ENCODE measurements at places on chromosomes 7 and 10. TPM values are rescaled to one million over a fixed set of nuclear protein-coding genes. Genes with fewer than 3 reads are reported as not detected.

The PRSS37 gene
- total RNA-seq, result not detected

The NPC1L1 gene
- total RNA-seq, result 5.9 TPM

The TRIM73 gene
- total RNA-seq, result 0.86 TPM

The LIPF gene
- not detected for total RNA-seq

The PHKG1 gene
- 1.1 TPM for total RNA-seq

The SFMBT2 gene
- total RNA-seq, result not detected

The VAX1 gene
- total RNA-seq, result not detected

The WIPF3 gene
- total RNA-seq, result 1.2 TPM

The ATOH7 gene
- 0.54 TPM for total RNA-seq

GRCh38 chr7:69213878-69214277 is 384.4 kb upstream of the AUTS2 start:
- no peak overlapping the region for H3K27ac ChIP-seq
- DNase-seq, result no peak
- no peak overlapping the region for H3K4me3 ChIP-seq
- H3K27me3 ChIP-seq, result no peaks in the 10 kb centered on the region

DNA sequence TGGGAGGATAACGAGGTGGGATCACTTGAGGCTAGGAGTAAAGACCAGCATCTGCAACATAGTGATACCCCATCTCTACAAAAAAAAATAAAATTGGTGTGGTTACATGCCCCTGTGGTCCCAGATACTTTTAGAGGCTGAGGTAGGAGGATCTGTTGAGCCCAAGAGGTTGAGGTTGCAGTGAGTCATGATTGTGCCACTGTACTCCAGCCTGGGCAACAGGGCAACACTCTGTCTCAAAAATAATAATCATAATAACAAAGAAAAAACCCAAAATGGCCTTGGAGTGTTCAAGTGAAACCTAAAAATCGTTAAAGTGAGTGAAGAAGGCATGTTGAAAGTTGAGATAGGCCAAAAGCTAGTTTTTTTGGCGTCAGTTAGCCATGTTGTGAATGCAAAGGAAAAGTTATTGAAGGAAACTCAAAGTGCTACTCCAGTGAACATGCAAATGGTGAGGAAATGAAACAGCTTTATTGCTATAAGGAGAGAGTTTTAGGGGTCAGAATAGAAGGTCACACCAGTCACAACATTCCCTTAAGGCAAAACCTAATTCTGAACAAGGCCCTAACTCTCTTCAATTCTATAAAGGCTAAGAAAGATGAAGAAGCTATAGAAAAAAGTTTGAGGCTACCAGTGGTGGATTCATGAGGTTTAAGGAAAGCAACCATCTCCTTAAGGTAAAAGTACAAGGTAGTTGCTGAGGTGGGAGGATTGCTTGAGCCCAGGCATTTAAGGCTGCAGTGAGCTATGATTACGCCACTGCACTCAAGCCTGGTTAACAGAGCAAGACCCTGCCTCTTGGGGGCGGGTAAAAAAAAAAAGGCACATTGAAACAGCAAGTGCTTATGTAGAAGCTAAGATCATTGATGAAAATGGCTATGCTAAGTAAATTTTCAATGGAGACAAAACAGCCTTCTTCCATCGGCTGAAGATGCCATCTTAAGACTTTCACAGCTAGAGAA is 45.4 kb upstream of the STOX1 start:
- H3K4me3 ChIP-seq, result no peak overlapping the region
- no peak for DNase-seq
- peak overlapping the region; percentile 42 for H3K27ac ChIP-seq
- H3K27me3 ChIP-seq, result no peaks in the 10 kb centered on the region

- H3K27me3 ChIP-seq, result no peaks in the 10 kb centered on the region
- no peak for DNase-seq
- H3K4me3 ChIP-seq, result no peak overlapping the region
- no peaks in the 10 kb centered on the region for H3K36me3 ChIP-seq
Observed at GRCh38 chr7:154781369-154782303, 221.3 kb downstream of the PAXIP1 start.

- no peaks in the 10 kb centered on the region for H3K4me1 ChIP-seq
- no peak overlapping the region for H3K27ac ChIP-seq
- H3K27me3 ChIP-seq, result no peaks in the 10 kb centered on the region
- no peak overlapping the region for H3K4me3 ChIP-seq
- no peaks in the 10 kb centered on the region for H3K36me3 ChIP-seq
Observed at GRCh38 chr10:108132303-108132702, 967.8 kb upstream of the SORCS1 start.

DNA sequence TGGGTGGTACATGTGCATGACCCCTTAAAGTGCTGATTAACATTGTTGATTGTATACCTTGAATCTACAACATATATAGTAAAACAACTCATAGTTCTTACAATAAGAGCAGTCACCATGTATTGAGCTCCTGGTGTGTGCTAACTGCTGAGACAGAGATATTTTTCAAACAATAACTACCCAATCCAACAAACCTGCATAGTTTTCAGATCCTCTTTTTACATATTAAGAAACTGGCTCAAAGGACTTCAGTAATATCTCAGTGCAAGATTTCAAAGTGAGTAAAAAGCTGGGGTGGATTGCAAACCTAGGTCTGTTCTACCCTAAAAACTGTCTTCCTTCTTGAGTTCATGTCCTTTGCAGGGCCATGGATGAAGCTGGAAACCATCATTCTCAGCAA is 272.2 kb downstream of the SNX13 start:
- DNase-seq, result no peak
- H3K27me3 ChIP-seq, result no peaks in the 10 kb centered on the region
- H3K4me1 ChIP-seq, result no peaks in the 10 kb centered on the region
- no peaks in the 10 kb centered on the region for H3K36me3 ChIP-seq
- H3K4me3 ChIP-seq, result no peak overlapping the region
- no peak overlapping the region for H3K27ac ChIP-seq

GRCh38 chr10:11598712-11599397 is 12.6 kb downstream of the USP6NL start:
- H3K4me3 ChIP-seq, result no peak overlapping the region
- no peaks in the 10 kb centered on the region for H3K27me3 ChIP-seq
- no peak overlapping the region for H3K27ac ChIP-seq
- no peak for DNase-seq
- H3K4me1 ChIP-seq, result peaks cover 29% of the 10 kb centered on the region

- no peaks in the 10 kb centered on the region for H3K36me3 ChIP-seq
- no peaks in the 10 kb centered on the region for H3K27me3 ChIP-seq
- no peak for DNase-seq
- no peak overlapping the region for H3K4me3 ChIP-seq
- H3K4me1 ChIP-seq, result no peaks in the 10 kb centered on the region
- no peak overlapping the region for H3K27ac ChIP-seq
Observed at GRCh38 chr7:33076737-33077136, 14.2 kb upstream of the NT5C3A start.

DNA sequence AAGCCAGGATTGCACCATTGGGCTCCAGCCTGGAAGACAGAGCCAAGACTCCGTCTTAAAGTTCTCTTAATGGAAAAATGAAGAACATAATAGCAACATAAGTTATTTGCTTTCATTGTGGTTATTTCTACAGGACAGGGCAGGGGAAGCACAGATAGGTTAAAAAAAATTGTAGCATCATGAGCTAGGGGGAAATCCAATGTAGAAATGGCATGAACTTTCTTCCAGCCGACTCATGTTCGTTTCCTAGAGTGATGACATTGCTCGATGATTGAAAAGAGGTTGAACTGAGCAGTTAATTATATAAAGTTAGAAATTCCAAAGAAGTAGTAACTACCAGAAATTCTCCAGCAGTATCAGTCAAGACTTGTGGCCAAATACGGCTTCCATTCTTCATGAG is 64.9 kb downstream of the DAGLB start:
- peak overlapping the region; percentile 76 for H3K27ac ChIP-seq
- no peaks in the 10 kb centered on the region for H3K27me3 ChIP-seq
- DNase-seq, result no peak
- H3K4me3 ChIP-seq, result no peak overlapping the region
- H3K36me3 ChIP-seq, result peaks cover 2% of the 10 kb centered on the region

DNA sequence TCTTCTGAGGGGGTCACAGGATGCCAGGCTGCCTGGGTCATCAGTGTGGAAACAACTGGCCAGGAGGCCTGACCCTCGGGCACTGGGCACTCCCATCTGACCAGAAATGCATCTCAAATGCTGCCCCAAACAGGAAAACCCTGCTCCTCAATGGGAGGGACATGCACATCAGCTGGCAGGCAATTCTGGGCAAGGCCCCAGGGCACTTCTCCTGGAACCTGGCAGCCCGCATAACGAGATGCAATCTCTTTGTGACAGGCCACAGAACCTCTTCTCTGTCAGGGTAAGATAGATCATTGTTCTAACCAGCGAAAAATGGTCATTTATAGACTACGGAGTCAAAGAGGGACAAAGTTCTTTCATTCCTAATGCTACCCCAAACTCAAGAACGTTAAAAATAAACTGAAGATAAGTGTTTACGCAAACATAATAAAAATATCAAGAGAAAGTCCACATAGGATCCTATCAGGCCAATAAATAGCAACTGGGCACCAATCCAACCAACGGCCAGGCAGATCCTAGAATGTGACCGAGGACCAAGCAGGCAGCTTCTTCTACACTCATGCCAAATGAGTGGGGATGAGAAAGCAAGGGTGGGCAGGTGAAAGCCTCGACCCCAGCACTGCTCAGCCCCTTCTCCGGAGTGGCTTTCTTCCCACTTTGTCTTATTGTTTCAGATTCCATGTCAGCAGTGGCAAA is 212.3 kb downstream of the TCERG1L start:
- no peak for DNase-seq
- H3K36me3 ChIP-seq, result no peaks in the 10 kb centered on the region
- no peaks in the 10 kb centered on the region for H3K27me3 ChIP-seq

- no peaks in the 10 kb centered on the region for H3K27me3 ChIP-seq
- no peaks in the 10 kb centered on the region for H3K4me1 ChIP-seq
- no peaks in the 10 kb centered on the region for H3K36me3 ChIP-seq
- no peak overlapping the region for H3K27ac ChIP-seq
- DNase-seq, result no peak
Observed at GRCh38 chr7:156334636-156335035, 305.9 kb upstream of the RNF32 start.

DNA sequence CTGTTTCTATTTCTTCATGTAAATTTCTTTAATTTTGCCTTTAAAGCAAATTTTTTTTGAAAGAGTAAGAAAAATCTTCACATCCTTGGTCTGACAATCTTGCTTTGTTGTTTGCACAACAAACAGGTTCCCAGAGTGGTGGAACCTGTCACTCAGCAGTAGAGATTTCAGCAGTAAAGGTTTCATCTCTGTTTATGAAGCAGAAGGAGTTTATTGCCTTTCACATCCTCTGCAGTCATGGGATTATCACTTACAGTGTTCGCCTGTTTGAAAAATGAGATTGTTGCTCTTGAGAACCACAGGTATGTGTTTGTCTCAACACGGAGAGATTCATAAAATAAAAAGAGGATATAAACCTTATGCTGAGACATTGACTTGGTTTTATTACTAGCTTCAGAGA is 342.6 kb downstream of the IPMK start:
- H3K36me3 ChIP-seq, result no peaks in the 10 kb centered on the region
- peaks cover 6% of the 10 kb centered on the region for H3K4me1 ChIP-seq
- no peak overlapping the region for H3K27ac ChIP-seq
- no peak overlapping the region for H3K4me3 ChIP-seq
- no peaks in the 10 kb centered on the region for H3K27me3 ChIP-seq
- DNase-seq, result peak; percentile 38

- no peaks in the 10 kb centered on the region for H3K36me3 ChIP-seq
- no peaks in the 10 kb centered on the region for H3K27me3 ChIP-seq
- no peaks in the 10 kb centered on the region for H3K4me1 ChIP-seq
- DNase-seq, result no peak
Observed at GRCh38 chr7:46175221-46175620, 254.1 kb upstream of the IGFBP3 start.

DNA sequence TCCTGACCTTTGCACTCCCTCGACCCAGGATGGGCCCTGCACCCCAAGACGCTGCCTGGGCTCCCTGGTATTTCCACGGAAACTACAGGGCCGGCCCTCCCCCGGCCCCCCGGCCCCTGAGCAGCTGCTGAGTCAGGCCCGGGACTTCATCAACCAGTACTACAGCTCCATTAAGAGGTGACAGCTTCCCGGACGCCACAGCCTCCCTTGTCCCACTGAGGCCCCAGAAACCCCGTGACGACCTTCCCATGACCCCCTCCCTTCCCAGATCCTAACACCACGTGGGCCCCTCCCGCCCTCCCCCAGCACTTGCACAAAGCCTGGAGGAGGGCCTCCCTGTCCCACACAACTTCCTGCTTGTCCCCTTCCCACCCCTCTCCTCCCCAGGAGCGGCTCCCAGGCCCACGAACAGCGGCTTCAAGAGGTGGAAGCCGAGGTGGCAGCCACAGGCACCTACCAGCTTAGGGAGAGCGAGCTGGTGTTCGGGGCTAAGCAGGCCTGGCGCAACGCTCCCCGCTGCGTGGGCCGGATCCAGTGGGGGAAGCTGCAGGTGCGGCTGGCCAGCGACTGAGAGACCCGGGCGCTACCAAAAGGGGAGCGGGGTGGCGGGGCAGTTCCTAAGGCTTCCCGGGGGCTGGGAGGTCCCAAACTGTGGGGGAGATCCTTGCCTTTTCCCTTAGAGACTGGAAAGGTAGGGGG is 5.7 kb downstream of the NOS3 start:
- H3K27ac ChIP-seq, result no peak overlapping the region
- DNase-seq, result no peak
- no peaks in the 10 kb centered on the region for H3K27me3 ChIP-seq
- H3K36me3 ChIP-seq, result no peaks in the 10 kb centered on the region

GRCh38 chr10:46558122-46558391 is 1.6 kb upstream of the GPRIN2 start:
- no peaks in the 10 kb centered on the region for H3K36me3 ChIP-seq
- no peak overlapping the region for H3K4me3 ChIP-seq
- H3K27ac ChIP-seq, result no peak overlapping the region
- peaks cover 37% of the 10 kb centered on the region for H3K4me1 ChIP-seq
- no peaks in the 10 kb centered on the region for H3K27me3 ChIP-seq
- no peak for DNase-seq

- H3K4me3 ChIP-seq, result no peak overlapping the region
- no peaks in the 10 kb centered on the region for H3K27me3 ChIP-seq
- no peak overlapping the region for H3K27ac ChIP-seq
- no peak for DNase-seq
- H3K36me3 ChIP-seq, result no peaks in the 10 kb centered on the region
Observed at GRCh38 chr10:75098902-75099673, 12.4 kb upstream of the SAMD8 start.

- no peaks in the 10 kb centered on the region for H3K36me3 ChIP-seq
- no peaks in the 10 kb centered on the region for H3K27me3 ChIP-seq
- DNase-seq, result no peak
- no peaks in the 10 kb centered on the region for H3K4me1 ChIP-seq
- no peak overlapping the region for H3K27ac ChIP-seq
Observed at GRCh38 chr7:7771452-7771851, 53.0 kb upstream of the RPA3 start.

- no peak overlapping the region for H3K4me3 ChIP-seq
Observed at GRCh38 chr7:17402628-17403278, 104.3 kb downstream of the AHR start.

DNA sequence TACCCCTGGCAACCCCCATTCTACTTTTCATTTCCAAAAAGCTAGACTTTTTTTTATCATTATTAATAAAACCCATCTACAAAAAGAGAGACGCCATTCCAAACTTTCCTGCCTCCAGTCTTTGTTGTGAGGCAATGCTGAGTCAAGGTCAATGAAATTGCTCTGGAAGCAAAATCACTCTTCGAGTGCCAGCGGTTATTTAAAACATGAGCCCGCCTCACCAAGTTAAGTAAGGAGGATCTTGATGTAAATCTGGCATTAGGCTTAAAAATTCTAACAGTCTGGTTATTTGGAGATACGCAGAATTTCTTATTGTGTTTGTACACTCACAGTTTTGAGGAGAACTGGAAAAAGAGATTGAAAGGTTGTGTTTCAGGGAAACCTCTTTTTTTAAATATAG is 1196.3 kb downstream of the TYW1 start:
- H3K27me3 ChIP-seq, result no peaks in the 10 kb centered on the region
- H3K4me1 ChIP-seq, result no peaks in the 10 kb centered on the region
- H3K36me3 ChIP-seq, result no peaks in the 10 kb centered on the region
- DNase-seq, result no peak
- H3K4me3 ChIP-seq, result no peak overlapping the region
